ENCODE measurements at places on chromosomes 2 and 18. TPM values are rescaled to one million over a fixed set of nuclear protein-coding genes. Genes with fewer than 3 reads are reported as not detected.

Gene OXER1
- not detected for total RNA-seq

Gene BUB1
- total RNA-seq = 25.5 TPM

Gene GNAL
- 1.6 TPM for total RNA-seq

Gene GNLY
- not detected for total RNA-seq

Gene KANSL1L
- 9.8 TPM for total RNA-seq

DNA sequence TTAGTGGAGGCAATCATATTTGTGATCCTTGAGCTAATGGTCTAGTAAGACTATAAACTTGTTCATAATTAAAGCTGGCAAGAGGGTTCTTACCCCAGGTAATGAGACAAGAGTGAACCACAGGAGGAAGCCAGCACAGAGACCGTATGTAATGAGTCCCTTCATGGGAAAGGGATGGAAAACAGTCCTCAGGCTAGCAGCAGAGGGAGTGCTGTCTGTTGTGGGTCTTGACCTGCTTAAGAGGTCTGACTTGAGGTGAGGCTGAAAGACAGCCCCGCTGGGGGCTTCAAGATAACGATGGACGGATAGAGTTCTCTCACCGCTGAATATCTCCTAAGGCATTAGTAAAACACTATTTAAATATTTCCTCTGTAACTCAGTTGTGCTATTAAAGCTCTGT, 16.2 kb upstream of the POLE4 start:
- peaks cover 5% of the 10 kb centered on the region for H3K4me1 ChIP-seq
- H3K27ac ChIP-seq = no peak overlapping the region
- no peak for DNase-seq
- H3K27me3 ChIP-seq = no peaks in the 10 kb centered on the region
- no peaks in the 10 kb centered on the region for H3K36me3 ChIP-seq

DNA sequence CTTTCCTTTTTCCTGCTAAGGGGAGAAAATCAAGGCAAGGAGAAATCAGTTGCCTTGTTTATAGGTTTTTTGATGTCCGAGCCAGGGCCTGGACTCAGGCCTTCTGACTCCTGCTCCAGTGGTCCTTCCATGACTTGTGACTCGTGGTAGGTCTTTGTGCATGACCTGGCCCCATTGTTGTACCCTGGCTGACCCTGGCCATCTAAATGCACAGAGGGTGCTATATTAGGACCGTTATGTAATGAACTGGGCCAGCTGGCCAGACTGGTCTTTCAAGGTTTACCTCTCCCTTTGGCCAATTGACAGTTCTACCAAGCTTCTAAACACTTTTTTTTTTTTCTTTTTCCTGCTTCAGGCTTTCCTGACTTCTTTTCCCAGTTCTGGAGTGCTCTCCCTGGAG, 81.1 kb downstream of the SETBP1 start:
- no peaks in the 10 kb centered on the region for H3K4me1 ChIP-seq
- no peak overlapping the region for H3K4me3 ChIP-seq
- no peaks in the 10 kb centered on the region for H3K36me3 ChIP-seq
- no peak overlapping the region for H3K27ac ChIP-seq
- H3K27me3 ChIP-seq = no peaks in the 10 kb centered on the region

- no peak overlapping the region for H3K27ac ChIP-seq
- H3K27me3 ChIP-seq = no peaks in the 10 kb centered on the region
- no peaks in the 10 kb centered on the region for H3K36me3 ChIP-seq
- peaks cover 18% of the 10 kb centered on the region for H3K4me1 ChIP-seq
Observed at GRCh38 chr18:8868779-8869415, 163.5 kb downstream of the MTCL1 start.

- peak overlapping the region; percentile 98 for H3K27ac ChIP-seq
- DNase-seq = no peak
- H3K4me1 ChIP-seq = peaks cover 6% of the 10 kb centered on the region
- H3K27me3 ChIP-seq = no peaks in the 10 kb centered on the region
Observed at GRCh38 chr2:86623043-86623493, 597 bp downstream of the RNF103 start.

- peaks cover 32% of the 10 kb centered on the region for H3K4me1 ChIP-seq
- no peaks in the 10 kb centered on the region for H3K36me3 ChIP-seq
- no peaks in the 10 kb centered on the region for H3K27me3 ChIP-seq
- H3K27ac ChIP-seq = no peak overlapping the region
- H3K4me3 ChIP-seq = no peak overlapping the region
Observed at GRCh38 chr2:224160917-224161316, 121.8 kb upstream of the SERPINE2 start.

DNA sequence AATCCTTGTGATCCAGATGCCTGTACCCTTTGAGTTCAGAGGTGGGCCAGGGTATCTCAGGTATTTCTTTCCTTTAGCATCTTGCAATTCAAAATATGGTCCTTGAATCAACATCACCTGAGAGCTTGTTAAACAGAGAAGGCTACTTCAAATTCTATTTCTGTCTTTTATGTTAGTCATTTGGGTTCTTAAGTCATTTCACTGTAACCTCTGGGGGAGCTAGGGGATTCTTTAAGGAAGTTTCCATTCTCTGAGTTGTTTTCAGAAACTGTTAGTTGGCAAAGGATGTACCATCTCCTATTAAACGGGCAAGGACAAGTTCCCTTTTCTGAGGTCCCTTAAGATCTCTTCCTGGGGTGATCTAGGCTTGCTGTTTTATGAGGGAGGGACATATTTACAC, 16.6 kb downstream of the CFLAR start:
- peaks cover 61% of the 10 kb centered on the region for H3K36me3 ChIP-seq
- no peak overlapping the region for H3K27ac ChIP-seq
- H3K4me1 ChIP-seq = peaks cover 30% of the 10 kb centered on the region
- no peaks in the 10 kb centered on the region for H3K27me3 ChIP-seq
- DNase-seq = no peak

GRCh38 chr2:151498178-151498577, 88.5 kb downstream of the RIF1 start:
- H3K36me3 ChIP-seq = peaks cover 10% of the 10 kb centered on the region
- H3K27me3 ChIP-seq = no peaks in the 10 kb centered on the region
- DNase-seq = no peak
- no peak overlapping the region for H3K27ac ChIP-seq
- H3K4me1 ChIP-seq = no peaks in the 10 kb centered on the region

- H3K27me3 ChIP-seq = no peaks in the 10 kb centered on the region
- H3K27ac ChIP-seq = no peak overlapping the region
- no peaks in the 10 kb centered on the region for H3K4me1 ChIP-seq
- DNase-seq = no peak
Observed at GRCh38 chr2:205107810-205108209, 562.5 kb downstream of the PARD3B start.

- no peak for DNase-seq
- no peak overlapping the region for H3K4me3 ChIP-seq
- H3K36me3 ChIP-seq = no peaks in the 10 kb centered on the region
- H3K27me3 ChIP-seq = peaks cover 48% of the 10 kb centered on the region
- H3K4me1 ChIP-seq = peaks cover 13% of the 10 kb centered on the region
Observed at GRCh38 chr2:103153580-103154284, 391.9 kb downstream of the TMEM182 start.

GRCh38 chr2:177275743-177276055, 11.2 kb upstream of the NFE2L2 start:
- H3K27ac ChIP-seq = peak overlapping the region; percentile 91
- H3K27me3 ChIP-seq = no peaks in the 10 kb centered on the region
- H3K4me3 ChIP-seq = peak overlapping the region; percentile 62
- DNase-seq = peak; percentile 77
- H3K4me1 ChIP-seq = peaks cover 17% of the 10 kb centered on the region

- H3K4me3 ChIP-seq = no peak overlapping the region
- DNase-seq = no peak
- H3K27me3 ChIP-seq = peaks cover 6% of the 10 kb centered on the region
- no peaks in the 10 kb centered on the region for H3K36me3 ChIP-seq
Observed at GRCh38 chr2:17849275-17849674, 29.2 kb upstream of the KCNS3 start.

DNA sequence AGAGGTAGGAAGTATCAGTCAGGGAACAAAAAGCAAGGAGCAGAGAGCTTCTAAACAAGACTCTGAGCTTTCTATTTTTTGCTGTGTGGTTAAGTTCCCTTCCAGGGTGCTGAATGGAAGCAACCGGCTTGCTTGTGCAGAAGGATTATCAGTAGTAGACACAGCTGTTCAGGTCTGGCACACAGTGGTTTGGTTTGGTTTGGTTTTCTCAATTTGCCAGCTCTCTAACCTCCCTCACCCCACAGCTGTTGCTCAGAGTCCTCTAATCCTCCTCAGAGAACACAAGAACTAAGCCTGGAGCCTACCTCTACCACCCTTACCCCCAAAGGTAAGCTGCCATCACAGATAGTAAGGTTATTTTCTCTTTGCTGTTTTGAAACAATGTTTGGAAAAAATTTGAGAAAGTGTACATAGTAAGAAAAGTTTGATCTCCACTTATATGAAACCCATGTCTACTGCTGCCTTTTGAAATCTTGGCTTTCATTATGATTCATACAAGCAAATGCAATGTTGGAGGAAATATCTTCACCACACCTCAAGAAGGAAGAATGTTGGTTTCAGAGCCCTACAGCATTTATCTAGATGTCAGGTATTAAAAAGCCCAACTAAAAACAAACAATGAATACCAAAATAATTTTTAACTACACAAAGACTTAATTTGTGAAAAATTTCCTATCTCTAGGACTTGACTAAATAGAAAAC, 255.3 kb downstream of the NR4A2 start:
- no peak overlapping the region for H3K4me3 ChIP-seq
- peak; percentile 11 for DNase-seq
- no peaks in the 10 kb centered on the region for H3K36me3 ChIP-seq
- peak overlapping the region; percentile 27 for H3K27ac ChIP-seq
- H3K27me3 ChIP-seq = no peaks in the 10 kb centered on the region
- no peaks in the 10 kb centered on the region for H3K4me1 ChIP-seq

DNA sequence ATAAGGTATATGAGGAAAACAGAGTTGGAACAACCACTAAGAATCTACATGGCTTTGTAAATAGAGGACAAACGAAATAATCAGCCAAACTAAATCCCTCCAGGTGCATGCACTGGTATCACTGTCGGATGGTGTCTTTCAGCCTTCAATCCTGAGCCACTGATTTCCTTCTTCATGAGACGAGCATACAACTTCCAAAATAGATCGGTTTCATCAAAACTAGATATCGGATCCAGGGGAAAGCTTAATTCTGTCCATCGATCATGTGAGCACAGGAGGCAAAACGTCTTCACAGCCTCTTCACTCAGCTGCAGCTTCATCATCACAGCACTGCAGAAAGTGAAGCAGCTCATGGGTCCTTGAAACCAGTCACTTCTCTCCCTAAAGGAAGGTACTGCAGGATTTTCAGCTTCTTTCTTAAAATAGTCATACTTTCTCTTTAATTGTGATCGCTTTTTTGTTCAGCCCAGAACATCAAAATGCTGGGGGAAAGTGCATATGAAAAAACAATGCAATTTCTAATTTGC, 80.5 kb downstream of the DTNB start:
- H3K4me1 ChIP-seq = peaks cover 2% of the 10 kb centered on the region
- H3K27ac ChIP-seq = no peak overlapping the region
- H3K4me3 ChIP-seq = no peak overlapping the region
- no peaks in the 10 kb centered on the region for H3K27me3 ChIP-seq
- no peaks in the 10 kb centered on the region for H3K36me3 ChIP-seq
- DNase-seq = no peak

DNA sequence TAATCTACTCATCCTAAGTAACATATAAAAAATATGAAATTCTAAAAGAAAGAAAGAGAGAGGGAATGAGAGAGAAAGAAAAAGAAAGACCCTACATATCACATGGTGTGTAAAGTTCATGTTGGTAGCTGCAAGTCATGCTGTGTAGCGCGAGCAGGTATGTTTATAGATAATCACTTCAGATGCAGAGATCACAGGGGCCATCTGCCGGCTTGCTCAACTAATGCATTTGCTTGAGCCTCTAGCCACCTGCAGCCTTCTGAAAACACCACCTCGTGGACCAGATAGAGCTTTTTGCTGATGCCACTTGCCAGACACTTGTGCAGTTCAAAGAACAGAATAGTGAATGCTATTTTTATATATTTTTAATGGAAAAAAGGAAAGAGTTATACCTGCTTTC, 37.6 kb downstream of the CDH7 start:
- no peak overlapping the region for H3K4me3 ChIP-seq
- peak; percentile 25 for DNase-seq
- H3K27ac ChIP-seq = no peak overlapping the region
- peaks cover 48% of the 10 kb centered on the region for H3K27me3 ChIP-seq
- H3K36me3 ChIP-seq = no peaks in the 10 kb centered on the region
- no peaks in the 10 kb centered on the region for H3K4me1 ChIP-seq
